ENCODE measurements at places on chromosomes 4 and X. TPM values are rescaled to one million over a fixed set of nuclear protein-coding genes. Genes with fewer than 3 reads are reported as not detected.

DNA sequence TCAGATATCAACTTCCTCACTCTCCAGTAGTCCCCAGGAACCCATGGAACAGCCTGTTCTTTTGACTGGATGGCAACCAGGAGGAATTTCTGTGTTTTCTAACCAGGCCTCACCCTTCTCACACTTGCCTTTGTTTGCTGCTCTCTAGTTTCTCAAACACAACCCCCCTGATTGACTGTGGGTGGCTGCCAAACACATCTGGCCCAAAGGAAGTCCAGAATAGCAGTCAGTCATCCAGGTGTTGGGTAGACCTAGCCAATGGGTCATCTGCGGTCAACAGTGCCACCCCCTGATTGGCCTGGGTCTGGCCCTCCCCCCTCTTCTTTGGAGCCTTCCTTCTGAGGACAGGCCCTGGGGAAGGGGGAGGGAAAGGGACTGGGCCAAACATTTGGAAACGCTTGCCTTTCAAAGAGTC is 53.7 kb downstream of the MSX1 start:
- DNase-seq: no peak

GRCh38 chrX:39601231-39602177 is 496.3 kb downstream of the BCOR start:
- no peak for DNase-seq

GRCh38 chr4:21102667-21103066 is 402.4 kb downstream of the PACRGL start:
- DNase-seq: no peak

DNA sequence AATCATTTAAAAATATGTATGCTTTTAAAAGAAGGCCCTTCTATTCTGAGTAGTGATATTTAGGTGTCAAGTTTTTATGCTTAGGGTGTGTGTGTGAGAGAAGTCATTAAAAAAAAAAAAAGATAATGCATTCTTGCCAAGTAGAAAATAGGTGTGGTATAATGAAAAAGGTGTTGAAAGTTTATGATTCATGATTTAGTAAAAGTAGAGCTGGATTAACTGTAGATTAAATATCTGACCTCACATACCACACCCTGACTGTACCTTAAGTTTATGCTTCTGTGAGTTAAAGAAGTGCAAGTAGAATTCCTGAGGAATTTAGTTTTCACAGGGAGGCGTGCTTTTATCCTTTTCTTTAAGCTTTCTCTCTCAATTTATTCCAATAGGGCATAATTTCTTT is 71.1 kb downstream of the BMPR1B start:
- no peak for DNase-seq

The OTUD6A gene
- total RNA-seq: not detected

The ESX1 gene
- total RNA-seq: not detected
